ENCODE measurements at places on chromosomes 5 and 9.

DNA sequence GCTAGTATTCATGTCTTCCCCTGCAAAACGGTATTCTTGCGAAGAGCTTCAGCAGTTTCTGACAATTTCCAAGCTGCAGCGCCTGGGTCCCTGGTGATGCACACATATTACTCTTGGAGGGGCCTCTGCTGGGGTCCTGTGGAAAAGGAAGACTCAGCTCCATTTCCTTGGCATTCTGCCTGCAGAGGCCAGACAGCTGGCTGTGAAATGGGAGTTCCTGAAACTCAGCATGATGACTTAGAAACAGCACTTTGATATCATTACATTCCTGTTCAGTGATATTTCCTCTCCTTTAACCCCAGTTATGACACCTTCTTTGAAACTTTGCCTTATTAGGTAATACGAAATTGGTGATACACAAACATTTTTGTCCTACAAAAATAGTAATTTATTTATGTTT, 98.5 kb downstream of the APBA1 start:
- no peak for DNase-seq

- no peak for DNase-seq
Measured at GRCh38 chr9:80410106-80410505, 838.3 kb downstream of the TLE4 start.

GRCh38 chr9:8304720-8305119, 505.1 kb upstream of the DMAC1 start:
- DNase-seq: no peak

DNA sequence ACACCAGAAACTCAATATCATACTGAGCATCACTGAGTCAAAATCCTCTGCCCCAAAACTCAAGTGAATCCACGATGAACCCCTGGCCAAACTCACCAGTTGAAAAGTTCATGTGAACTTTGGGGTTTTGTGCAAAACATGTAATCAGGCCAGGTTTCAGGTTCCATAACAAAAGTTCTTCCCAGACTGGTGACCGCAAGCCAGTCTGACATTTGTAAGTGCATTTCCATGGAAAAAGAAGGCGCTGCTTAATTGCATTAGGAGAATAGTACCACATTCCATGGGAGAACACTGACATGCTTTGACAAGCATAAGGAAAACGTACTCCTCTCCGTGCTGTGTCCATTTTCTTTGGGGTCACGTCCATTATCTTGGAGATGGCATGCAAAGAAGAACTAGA, 567.0 kb downstream of the BNC2 start:
- DNase-seq: no peak

DNA sequence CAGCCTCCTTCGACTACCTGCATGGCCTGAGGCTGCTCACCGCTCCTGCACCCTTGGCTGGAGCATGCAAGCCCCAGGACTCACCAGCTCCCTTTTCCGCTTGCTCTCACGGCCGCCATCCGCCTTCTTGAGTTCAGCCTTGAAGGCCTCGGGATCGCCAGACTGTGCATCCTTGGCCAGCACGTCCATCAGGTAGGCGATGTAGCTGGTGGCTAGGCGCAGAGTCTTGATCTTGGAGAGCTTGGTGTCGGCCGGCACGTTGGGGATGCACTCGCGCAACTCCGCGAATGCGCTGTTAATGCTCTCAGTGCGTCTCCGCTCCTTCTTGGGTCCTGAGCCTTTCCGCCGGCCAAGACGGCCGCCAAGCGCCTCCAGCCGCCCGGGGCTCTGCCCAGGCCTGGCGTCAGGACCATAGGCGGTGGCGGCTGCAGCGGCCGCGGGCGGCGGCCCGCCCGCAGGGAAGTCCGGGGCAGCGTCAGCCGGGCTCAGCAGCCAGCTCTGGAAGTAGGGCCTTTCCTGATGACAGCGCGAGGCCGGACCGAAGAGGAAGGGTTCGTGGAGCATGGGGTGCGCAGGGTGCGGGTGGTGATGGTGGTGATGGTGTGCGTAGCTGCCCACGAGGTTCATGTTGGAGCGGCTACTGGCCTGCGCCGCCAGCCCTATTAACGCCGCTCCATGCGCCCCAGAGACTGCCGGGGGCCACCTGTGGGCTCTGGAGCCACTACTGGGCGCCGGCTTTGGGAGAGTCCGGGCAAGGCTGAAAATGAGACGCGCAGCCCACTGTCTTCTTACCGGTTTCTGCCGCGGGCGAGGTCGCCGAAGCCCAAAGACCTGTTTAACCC, 424 bp downstream of the HAND1 start:
- DNase-seq: no peak

- DNase-seq: peak; percentile 40
Measured at GRCh38 chr5:172133359-172134029, 54.5 kb downstream of the STK10 start.

DNA sequence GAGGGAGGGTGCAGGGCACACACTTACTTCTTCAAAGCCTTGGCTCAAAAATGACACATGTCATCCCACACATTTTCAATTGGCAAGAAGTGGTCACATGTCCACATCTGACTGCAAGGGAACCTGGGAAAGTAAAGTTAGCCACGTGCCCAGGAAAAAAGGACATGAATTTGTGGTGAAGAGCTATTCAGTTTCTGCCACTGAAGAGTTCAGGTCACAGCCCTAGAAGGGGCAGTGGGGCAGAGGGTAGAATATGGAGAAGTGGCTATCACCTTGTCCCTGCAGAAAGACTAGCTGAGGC, 1.9 kb upstream of the RGS14 start:
- DNase-seq: no peak

- no peak for DNase-seq
Measured at GRCh38 chr5:179822444-179822990, 1.8 kb downstream of the SQSTM1 start.

- DNase-seq: no peak
Measured at GRCh38 chr9:94865582-94866452, 139.3 kb downstream of the AOPEP start.
